ENCODE measurements at places on chromosomes 5 and 9. TPM values are rescaled to one million over a fixed set of nuclear protein-coding genes. Genes with fewer than 3 reads are reported as not detected.

GCNT1 gene
- total RNA-seq, result 1.6 TPM

RCL1 gene
- 12.7 TPM for total RNA-seq

GABRA6 gene
- not detected for total RNA-seq

TPRN gene
- 25.1 TPM for total RNA-seq

SLCO4C1 gene
- total RNA-seq, result 3.9 TPM

HAPLN1 gene
- 1.4 TPM for total RNA-seq

DNA sequence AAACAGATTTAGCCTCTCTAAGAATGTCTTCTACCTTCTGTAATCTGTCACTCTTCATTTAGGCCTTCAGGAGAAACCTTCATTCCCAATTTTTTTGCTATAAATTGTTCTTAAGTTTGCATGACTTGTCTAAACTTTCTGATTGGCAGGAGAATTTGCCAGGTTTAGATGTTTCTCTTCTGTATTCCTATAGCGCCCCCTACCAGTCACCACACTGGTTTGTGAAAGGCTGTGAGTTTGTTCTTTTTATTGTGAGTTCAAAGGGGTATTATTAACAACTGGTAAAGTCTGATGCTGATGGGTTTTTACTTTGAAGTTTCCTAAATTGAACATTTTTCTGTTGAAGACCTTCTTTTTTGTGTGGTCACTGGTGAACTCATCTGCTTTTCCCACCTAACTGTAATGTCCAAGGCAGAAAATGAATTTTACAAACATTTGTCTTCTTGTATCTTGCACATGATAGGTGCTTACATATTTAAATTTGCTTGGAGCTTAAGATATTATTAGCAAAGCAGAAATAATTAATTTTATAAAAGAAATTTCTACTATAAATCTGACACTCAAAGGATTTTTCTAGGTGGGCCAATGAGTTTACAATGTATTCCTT lies 18.4 kb upstream of the F2RL2 start:
- DNase-seq, result peak; percentile 68
- H3K27me3 ChIP-seq, result no peaks in the 10 kb centered on the region
- peaks cover 6% of the 10 kb centered on the region for H3K36me3 ChIP-seq
- H3K4me3 ChIP-seq, result no peak overlapping the region
- no peaks in the 10 kb centered on the region for H3K4me1 ChIP-seq

- H3K36me3 ChIP-seq, result peaks cover 12% of the 10 kb centered on the region
- no peak for DNase-seq
Observed at GRCh38 chr9:4062966-4063365, 236.9 kb downstream of the GLIS3 start.

GRCh38 chr5:1406681-1407640 lies 38.3 kb downstream of the SLC6A3 start:
- H3K4me3 ChIP-seq, result no peak overlapping the region
- H3K4me1 ChIP-seq, result peaks cover 10% of the 10 kb centered on the region
- H3K36me3 ChIP-seq, result no peaks in the 10 kb centered on the region
- peak overlapping the region; percentile 27 for H3K27ac ChIP-seq
- peaks cover 22% of the 10 kb centered on the region for H3K27me3 ChIP-seq

GRCh38 chr5:103120607-103121200 lies 603 bp downstream of the PPIP5K2 start:
- DNase-seq, result no peak
- H3K27ac ChIP-seq, result peak overlapping the region; percentile 98
- H3K36me3 ChIP-seq, result no peaks in the 10 kb centered on the region
- peak overlapping the region; percentile 91 for H3K4me3 ChIP-seq
- no peaks in the 10 kb centered on the region for H3K27me3 ChIP-seq

DNA sequence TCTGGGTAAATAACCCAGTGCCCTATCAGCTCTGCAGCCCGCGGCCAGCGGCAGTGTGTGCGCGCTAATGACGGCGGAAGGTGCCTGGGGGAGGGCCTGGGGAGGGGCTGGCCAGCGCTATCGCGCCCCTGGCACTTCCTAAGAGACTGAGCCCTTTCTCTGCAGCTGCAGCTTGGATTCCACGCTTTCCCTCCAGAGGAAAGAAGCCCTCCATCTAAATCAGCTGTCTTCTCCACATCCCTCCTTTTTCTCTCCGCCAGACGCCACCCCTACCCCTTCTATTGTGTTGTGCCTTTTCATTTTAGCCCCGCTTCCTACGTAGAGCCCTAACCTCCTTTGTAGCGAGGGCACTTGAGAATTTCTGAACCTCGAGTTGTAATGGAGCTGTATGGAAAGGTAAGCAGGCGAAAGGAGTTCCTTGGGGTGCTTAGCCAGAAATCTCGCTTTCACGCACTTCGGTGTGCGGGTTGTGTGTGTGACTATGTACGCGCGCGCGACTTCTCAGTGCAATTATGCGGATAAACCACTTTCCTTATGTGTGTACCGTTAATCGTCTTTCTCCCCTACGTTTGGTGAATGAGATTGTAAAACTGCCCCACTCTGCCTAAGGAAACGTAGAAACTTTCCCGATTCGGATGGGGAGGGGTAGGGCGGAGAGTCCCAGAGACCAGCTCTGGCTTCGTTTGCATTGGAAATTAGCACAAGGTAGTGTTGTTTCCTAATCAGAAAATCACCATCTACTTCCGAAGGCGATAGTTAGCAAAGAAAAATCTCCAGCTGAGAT lies 664 bp upstream of the RAB3C start:
- peaks cover 25% of the 10 kb centered on the region for H3K4me1 ChIP-seq
- no peaks in the 10 kb centered on the region for H3K36me3 ChIP-seq
- H3K27me3 ChIP-seq, result peaks cover 50% of the 10 kb centered on the region
- peak overlapping the region; percentile 51 for H3K27ac ChIP-seq

DNA sequence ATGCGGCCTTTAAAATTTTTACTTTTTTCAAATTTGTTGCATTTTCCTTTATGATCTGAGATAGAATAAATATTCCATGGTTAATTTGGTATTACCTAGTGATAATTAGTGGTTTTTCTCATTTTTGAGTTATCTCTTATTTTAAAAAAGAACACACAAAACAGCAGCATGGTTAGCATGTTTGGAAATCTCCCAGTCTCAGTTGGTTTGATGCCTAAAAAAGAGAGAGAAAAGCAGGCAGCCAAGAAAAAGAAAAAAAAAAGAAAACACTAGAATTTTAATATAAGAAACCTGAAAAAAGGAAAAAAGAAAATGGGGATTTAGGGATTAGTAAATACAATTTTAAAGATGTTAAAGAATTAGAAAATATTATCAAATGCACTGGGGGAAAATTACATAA lies 15.3 kb downstream of the SUSD1 start:
- no peak for DNase-seq
- peaks cover 4% of the 10 kb centered on the region for H3K36me3 ChIP-seq
- no peaks in the 10 kb centered on the region for H3K27me3 ChIP-seq
- H3K4me1 ChIP-seq, result no peaks in the 10 kb centered on the region
- H3K4me3 ChIP-seq, result no peak overlapping the region
- no peak overlapping the region for H3K27ac ChIP-seq

- H3K27me3 ChIP-seq, result no peaks in the 10 kb centered on the region
- peaks cover 15% of the 10 kb centered on the region for H3K4me1 ChIP-seq
- H3K27ac ChIP-seq, result no peak overlapping the region
- DNase-seq, result no peak
- H3K4me3 ChIP-seq, result no peak overlapping the region
- H3K36me3 ChIP-seq, result no peaks in the 10 kb centered on the region
Observed at GRCh38 chr9:14417237-14417636, 103.3 kb upstream of the NFIB start.

DNA sequence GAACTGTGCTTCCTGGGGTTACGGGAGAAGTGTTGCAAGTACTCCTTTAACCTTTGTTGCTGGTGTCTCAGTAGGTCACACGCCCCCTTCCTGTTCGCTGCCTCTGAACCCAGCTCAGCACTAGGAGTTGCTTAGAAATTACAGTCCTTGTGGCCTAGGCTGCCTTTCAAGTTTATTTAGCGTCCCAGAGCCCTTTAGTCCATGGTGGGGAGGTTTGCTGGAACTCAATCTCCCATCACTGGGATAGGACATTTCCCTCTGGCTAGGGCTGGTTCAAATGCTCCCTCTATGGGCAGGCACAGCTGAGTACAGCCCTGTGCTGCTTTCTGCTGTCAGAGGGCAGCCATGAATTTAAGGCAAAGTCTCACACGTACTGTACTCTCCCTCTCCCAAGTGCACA lies 4.7 kb downstream of the IFNA8 start:
- no peaks in the 10 kb centered on the region for H3K36me3 ChIP-seq
- H3K4me3 ChIP-seq, result no peak overlapping the region
- no peaks in the 10 kb centered on the region for H3K27me3 ChIP-seq
- H3K27ac ChIP-seq, result no peak overlapping the region

DNA sequence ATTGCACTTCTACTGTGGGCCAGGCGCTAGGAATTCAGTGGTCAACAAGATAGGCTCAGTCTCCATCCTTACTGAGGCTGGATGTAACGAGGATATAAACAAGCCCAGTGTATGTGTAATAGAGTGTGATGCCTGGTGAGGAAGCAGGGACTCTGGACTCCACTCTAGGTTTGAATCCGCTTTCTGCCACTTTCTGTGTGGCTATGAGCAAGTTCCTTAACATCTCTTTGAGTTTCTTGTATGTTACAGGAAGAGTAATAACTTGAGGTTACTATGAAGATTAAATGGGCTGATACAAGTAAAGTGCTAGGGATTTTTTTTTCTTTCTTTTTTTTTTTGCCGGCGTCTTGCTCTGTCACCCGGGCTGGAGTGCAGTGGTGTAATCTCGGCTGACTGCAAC lies 12.4 kb downstream of the DOCK2 start:
- H3K27me3 ChIP-seq, result no peaks in the 10 kb centered on the region
- no peak overlapping the region for H3K4me3 ChIP-seq
- no peak overlapping the region for H3K27ac ChIP-seq
- no peaks in the 10 kb centered on the region for H3K36me3 ChIP-seq
- DNase-seq, result no peak

DNA sequence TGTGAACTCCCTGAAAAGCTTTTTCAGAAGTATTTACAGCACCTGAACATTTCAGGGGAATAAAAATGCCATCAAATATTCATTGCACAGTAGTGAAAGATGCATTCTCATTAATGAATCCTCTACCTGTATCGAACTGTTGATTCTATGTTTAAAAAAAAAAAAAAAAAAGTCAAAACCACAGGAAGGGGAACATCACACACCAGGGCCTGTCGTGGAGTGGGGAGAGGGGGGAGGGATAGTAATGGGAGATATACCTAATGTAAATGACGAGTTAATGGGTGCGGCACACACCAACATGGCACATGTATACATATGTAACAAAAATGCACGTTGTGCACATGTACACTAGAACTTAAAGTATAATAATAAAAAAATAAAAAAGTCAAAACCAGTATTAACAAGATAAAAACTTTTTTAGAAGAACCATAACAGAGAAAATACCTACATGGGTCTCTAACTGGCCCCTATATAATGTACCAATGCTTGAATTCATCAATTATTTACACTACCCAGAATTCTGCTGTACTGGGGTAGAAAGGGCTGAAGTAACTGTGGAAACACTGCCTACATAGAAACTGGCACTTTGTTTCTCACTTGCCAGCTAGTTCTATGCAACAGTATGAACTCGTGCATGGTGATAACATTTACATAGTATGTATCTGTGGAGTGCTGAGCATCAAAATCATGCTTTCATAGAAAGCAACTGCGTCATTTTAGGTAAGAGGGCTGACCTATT lies 48.9 kb downstream of the GNAQ start:
- no peak overlapping the region for H3K27ac ChIP-seq
- no peaks in the 10 kb centered on the region for H3K27me3 ChIP-seq
- no peaks in the 10 kb centered on the region for H3K36me3 ChIP-seq
- no peak overlapping the region for H3K4me3 ChIP-seq
- peaks cover 50% of the 10 kb centered on the region for H3K4me1 ChIP-seq

GRCh38 chr9:6852243-6852963 lies 94.6 kb downstream of the KDM4C start:
- H3K27me3 ChIP-seq, result no peaks in the 10 kb centered on the region
- H3K36me3 ChIP-seq, result peaks cover 3% of the 10 kb centered on the region
- no peak overlapping the region for H3K27ac ChIP-seq
- no peak overlapping the region for H3K4me3 ChIP-seq

- H3K4me1 ChIP-seq, result no peaks in the 10 kb centered on the region
- H3K4me3 ChIP-seq, result no peak overlapping the region
- no peaks in the 10 kb centered on the region for H3K36me3 ChIP-seq
- no peak overlapping the region for H3K27ac ChIP-seq
- no peak for DNase-seq
Observed at GRCh38 chr5:29822521-29822920, 1371.0 kb upstream of the CDH6 start.

DNA sequence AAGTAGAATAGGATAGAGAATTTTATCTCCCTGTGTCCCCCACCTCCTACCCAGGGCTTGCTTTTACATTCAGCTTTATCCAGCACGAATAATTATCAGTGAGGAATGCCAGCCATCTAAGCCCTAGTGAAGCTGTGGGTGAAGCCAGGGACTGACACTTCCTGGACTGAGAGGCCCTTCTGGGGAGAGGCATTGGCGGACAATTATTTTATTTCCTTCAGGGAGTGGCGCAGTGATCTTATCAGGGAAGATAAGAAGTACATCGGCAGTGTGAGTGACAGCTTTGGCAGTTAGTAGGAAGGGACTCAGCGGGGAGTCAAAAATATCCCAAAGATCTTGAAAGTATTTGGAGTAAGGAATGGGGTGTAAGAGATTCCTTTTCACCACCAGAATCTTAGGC lies 34.9 kb upstream of the RPS23 start:
- peaks cover 4% of the 10 kb centered on the region for H3K4me1 ChIP-seq
- H3K27ac ChIP-seq, result no peak overlapping the region
- H3K36me3 ChIP-seq, result peaks cover 3% of the 10 kb centered on the region
- H3K27me3 ChIP-seq, result no peaks in the 10 kb centered on the region
- no peak overlapping the region for H3K4me3 ChIP-seq
- no peak for DNase-seq

GRCh38 chr9:100698945-100699344 lies 121.1 kb downstream of the CAVIN4 start:
- H3K4me1 ChIP-seq, result no peaks in the 10 kb centered on the region
- H3K36me3 ChIP-seq, result no peaks in the 10 kb centered on the region
- no peak overlapping the region for H3K4me3 ChIP-seq
- no peaks in the 10 kb centered on the region for H3K27me3 ChIP-seq
- H3K27ac ChIP-seq, result no peak overlapping the region
- DNase-seq, result no peak

DNA sequence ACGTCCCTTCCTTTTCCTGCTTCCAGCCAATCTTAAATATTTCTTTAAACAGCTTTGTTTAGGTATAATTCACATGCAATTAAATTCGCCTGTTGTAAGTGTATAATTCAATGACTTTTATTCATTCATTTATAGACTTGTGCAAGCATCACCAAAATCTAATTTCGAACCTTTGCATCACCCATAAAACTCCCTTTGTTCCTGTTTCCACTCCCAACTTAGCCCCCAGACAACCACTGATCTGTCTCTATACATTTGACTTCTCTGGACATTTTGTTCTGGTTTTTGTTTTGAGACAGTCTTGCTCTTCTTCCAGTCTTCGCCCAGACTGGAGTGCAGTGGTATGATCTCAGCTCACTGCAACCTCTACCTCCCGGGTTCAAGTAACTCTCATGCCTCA lies 71.5 kb downstream of the NR6A1 start:
- H3K4me1 ChIP-seq, result peaks cover 38% of the 10 kb centered on the region
- peaks cover 10% of the 10 kb centered on the region for H3K36me3 ChIP-seq
- DNase-seq, result no peak
- H3K4me3 ChIP-seq, result no peak overlapping the region
- no peak overlapping the region for H3K27ac ChIP-seq

- H3K4me3 ChIP-seq, result no peak overlapping the region
- DNase-seq, result no peak
- H3K36me3 ChIP-seq, result peaks cover 4% of the 10 kb centered on the region
- peak overlapping the region; percentile 32 for H3K27ac ChIP-seq
- peaks cover 24% of the 10 kb centered on the region for H3K4me1 ChIP-seq
Observed at GRCh38 chr9:84785792-84786547, 116.4 kb downstream of the NTRK2 start.

GRCh38 chr5:1995491-1995890 lies 112.8 kb upstream of the IRX4 start:
- no peak overlapping the region for H3K27ac ChIP-seq
- no peak overlapping the region for H3K4me3 ChIP-seq
- H3K4me1 ChIP-seq, result no peaks in the 10 kb centered on the region
- no peak for DNase-seq

Data from neural crest cell (in vitro differentiated cells).